ENCODE measurements at places on chromosomes 11 and 22.

- no peak for DNase-seq
Observed at GRCh38 chr11:10663365-10663764, 30.2 kb downstream of the IRAG1 start.

GRCh38 chr22:23496445-23496833 lies 83.7 kb downstream of the IGLL1 start:
- DNase-seq = no peak

DNA sequence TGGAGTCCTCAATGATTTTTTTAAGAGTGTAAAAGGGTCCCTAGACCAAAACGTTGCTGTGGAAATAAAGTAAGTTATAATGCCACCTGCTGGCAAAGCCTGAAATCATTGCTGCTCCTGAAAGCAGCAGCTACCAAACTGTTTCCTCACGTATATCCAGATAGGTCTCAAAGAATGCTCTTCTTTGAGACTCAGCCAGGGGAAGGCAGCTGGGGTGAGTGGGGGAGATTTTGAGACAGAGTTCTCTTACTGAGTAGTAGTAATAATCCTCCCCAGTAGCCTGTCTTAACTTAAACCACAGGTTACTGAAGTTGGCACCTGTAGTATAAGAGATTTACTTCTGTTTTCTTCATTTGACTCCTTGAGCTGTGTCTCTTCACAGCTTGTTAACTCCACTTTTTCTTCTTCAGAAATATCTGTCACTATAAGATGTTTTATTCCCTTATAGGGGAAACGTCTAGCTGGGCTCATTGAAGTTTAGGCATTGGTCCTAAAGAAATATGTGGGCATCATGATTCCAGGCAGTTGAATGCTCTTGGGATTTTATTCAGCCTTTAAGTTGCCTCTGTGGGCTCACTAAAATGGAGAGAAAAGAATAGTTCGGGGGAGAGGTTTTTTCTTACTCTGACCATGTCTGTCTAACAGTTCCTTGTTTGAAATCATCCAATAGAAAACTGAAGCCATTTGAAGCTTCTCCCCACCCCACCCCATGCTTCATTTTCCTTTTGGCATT lies 77.9 kb downstream of the BTBD10 start:
- DNase-seq = peak; percentile 32

GRCh38 chr11:124256076-124256475 lies at the start of gene OR8G5:
Gene OR8G5 (plus strand): TSS chr11:124256376. CDS start chr11:124264932, 8,556 bp downstream.
- DNase-seq = no peak

DNA sequence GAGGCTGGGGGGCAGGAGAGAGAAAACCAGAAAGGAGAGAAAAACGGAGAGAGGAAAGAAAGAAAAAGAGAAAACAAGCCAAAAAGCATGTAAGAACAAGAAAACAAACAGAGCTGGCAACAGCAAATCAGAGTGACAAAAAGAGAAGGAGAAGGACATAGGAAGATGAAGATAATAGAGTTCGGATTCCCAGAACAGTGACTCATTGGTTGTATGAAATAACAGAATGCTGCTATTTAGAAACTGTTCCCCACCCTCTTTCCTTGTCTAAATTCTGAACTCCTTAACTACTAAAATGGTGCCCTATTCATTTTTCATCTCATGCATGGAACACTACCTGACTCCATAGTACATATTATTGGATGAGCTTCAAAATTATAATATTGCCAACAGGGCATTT lies 317.4 kb downstream of the C11orf87 start:
- no peak for DNase-seq

DNA sequence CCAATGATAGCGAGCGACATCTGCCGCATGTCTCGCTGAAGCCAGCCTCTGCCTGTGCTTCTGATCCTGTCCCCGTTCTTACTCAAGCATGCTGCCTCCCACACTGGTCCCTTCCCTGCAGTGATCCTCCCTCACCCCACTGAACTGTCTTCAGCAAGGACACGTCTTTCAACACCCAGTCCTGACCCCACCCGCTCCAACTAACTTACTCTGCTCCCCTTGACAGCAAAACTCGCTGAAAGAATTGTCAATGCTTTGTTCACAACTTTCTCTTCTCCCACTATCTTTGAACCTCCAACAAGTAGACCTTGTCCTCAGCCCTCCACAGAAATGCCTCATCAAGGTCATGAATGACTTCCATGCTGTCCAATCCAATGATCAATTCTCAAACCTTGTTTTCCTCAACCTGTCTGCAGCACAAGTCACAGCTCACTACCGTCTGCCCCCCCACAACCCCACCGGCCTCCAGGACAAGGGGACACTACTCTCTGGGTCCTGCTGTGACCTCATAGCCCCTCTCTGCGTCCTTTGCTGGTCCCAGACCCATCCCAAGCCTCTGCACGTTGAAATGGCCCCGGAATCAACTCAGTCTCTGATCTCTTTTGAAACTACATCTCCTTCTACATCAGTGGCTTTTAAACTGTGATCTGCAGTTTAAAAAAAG lies 108.0 kb downstream of the MICAL3 start:
- no peak for DNase-seq

GRCh38 chr22:45925811-45926351 lies 51.1 kb downstream of the WNT7B start:
- DNase-seq = no peak

DNA sequence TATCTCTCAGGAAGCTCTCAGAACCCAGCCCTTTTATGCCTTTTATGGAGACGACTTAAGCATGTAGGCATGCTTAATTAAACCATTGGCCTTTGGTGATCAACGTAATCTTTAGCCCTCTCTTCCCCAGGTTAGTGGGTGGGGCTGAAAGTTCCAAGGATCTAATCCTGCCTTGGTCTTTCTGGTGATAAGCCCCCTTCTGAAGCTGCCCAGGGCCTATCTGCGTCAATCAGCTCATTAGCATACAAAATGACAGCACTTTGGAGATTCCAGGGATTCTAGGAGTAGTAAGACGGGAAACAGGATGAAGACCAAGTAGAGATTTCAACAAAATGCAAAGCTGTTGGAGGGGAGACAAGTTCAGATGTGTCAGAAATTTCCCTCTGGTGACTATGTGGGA lies 3.1 kb downstream of the FAM118A start:
- no peak for DNase-seq

- no peak for DNase-seq
Observed at GRCh38 chr11:56172256-56172830, 4.1 kb upstream of the OR5J2 start.

DNA sequence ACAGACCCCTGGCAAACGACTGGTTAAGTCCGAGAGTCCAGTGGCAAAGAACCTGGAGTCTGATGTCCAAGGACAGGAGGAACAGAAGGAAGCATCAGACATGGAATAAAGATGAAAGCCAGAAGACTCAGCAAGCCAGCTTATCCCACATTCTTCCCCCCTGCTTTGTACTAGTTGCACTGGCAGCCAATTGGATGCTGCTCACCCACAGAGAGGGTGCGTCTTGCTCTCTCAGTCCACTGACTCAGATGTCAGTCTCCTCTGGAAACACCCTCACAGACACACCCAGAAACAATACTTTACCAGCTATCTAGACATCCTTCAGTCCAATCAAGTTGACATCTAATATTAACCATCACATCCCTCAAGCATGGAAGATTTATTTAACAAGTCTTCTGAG lies 1265.8 kb upstream of the CNTN5 start:
- no peak for DNase-seq

- no peak for DNase-seq
Observed at GRCh38 chr11:119160151-119160550, 8.4 kb upstream of the NLRX1 start.

- no peak for DNase-seq
Observed at GRCh38 chr11:77779935-77780334, 40.6 kb downstream of the RSF1 start.

DNA sequence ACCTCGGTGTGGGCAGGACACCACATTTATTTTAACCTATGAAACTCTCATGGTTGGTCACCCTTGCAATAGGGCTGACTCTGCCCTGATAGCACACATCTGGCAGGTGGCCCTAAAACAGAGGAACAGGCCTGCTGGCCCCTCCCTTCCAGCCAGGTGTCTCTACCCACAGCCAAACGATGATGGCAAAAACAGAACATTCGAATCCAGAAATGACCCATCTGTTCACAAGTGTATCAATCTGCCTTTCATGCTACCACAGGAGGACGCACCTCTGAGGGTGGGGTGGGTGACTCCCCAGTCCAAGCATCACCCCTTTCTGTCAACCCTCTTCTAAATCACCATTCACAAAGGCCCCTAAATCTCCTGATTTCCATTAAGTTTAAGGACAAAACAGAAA lies 118.1 kb downstream of the ETS1 start:
- no peak for DNase-seq

DNA sequence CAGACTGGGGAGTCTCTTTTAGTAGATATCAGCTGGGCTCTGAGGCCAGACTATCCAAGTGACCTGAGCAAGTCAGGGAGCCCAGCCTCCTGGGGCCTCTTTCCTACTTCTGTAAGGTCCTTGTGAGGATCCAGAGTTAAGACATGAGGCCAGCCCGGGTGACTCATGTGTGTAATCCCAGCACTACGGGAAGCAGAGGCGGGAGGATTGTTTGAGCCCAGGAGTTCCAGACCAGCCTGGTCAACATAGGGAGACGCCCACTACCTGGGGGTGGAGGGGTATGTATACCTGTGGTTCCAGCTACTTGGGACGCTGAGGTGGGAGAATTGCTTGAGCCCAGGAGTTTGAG lies 36.9 kb upstream of the POLA2 start:
- DNase-seq = no peak

DNA sequence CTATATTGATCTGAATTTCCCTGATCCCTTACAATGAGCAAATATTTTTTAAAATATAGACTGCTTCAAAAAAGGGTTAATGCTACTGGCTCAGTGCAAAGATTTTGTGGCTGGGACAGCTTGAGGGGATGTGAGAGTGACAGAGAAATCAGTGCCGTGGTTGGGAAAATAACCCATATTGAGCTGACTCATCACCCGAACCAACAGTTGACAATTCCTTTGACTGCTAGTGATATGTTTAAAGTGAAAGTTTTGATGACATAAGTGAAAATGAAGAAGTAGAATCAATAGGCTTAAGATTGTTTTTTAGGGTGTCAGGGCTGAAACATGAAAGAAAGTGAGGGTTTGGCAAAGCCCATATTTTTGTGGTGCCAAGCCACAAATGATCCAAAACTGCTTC lies 257.1 kb upstream of the TENM4 start:
- DNase-seq = no peak

DNA sequence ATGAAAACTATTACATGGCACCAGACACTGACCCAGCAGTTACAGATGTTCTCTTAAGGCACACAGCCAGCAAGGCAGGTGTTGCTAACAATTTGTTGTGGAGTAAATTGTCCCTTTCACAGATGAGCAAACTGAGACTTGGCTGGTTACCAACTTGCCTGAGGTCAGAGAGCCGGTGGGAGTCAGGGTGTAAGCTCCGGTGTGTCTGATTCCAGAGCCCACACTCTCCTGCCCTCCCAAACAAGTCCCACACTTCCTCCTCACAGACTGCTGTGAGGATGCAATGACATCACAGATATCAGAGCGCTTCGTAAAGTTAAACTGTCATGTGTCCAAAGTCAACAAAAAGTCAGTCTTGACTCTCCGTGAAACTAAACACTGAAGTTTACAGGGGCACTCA lies 12.5 kb downstream of the GDPD5 start:
- DNase-seq = no peak

DNA sequence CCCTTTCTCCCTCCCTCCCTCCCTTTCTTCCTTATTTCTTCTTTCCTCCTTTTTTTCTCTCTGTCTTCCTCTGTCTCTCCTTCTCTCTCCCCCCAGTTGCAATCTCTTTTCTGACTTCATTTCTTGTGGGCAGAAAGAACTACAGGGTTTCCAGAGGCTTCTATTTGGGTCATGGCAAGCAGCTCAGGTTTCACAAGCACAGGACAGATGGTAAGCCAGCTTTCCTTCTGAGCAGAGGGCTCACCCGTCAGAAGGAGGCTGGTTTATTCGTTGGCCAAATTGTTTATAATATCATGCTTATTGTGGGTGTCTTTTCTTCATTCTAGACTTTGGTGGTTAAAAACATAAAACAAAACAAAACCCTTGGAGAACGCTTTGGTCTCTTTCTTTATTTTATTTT lies 58.9 kb upstream of the CLMP start:
- no peak for DNase-seq

DNA sequence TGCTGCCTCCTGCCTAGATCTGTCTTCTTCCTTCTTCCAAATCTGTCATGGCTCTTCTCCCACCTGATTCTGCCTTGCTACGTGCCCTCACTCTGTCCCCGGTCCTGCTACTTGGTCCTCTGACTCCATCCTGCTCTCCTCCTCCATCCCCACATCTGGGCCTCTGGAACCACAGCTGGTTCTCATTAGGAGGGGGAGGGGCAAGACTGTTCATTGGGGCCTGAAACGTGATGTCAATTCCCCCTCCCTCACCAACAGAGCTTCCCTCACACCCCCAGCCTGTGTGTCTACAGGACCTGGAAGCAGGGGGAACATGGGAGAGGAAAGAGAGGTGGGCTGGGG lies 9.1 kb downstream of the DCHS1 start:
- no peak for DNase-seq

- no peak for DNase-seq
Observed at GRCh38 chr11:109519253-109519652, 97.3 kb downstream of the C11orf87 start.

- no peak for DNase-seq
Observed at GRCh38 chr22:46287873-46288751, 8.6 kb upstream of the GTSE1 start.

DNA sequence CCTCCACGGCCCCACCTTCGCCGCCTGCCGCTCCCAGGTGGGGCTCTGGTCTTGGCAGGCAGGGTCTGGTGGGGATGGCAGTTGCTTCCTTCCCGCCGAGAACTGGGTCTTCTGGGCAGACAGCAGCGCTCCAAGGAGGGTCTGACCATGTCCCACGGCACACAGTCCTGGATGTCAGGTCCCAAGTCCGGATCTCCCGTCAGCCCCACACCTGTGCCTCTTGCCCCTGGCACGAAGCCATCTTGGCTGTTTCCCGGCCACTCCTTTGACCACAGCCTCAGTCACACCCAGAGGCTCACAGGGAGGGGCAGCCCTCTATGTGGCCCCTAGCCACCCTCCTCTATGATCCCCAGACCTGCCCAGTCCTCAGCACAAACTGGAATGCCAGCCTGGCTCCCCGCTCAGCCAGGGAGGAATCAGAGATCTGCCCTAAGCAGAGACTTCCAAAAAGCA lies 14.3 kb downstream of the MUC5B start:
- no peak for DNase-seq

GRCh38 chr11:33690290-33691065 lies 10.1 kb downstream of the C11orf91 start:
- DNase-seq = no peak

GRCh38 chr11:8177136-8177535 lies 8.3 kb upstream of the RIC3 start:
- DNase-seq = no peak

DNA sequence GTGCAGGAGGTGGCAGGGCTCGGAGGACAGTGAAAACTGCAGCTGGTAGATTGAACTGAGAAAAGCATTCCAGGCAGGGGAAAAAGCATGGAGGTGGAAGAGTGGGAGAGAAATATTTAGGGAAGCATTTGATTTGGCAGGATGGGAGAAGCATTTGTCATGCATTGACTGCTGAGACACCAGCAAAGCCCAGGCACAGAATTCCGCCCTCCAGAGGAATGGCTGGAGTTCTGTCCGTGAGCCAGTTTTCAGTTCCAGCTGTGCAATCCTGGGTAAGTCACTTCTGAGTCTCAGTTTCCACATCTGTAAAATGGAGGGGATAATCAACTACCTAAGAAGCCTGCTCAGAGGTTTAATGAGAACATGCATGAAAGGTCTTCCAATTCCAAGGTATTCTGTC lies 4.3 kb upstream of the TSKU start:
- no peak for DNase-seq
